DMS153 (cell line): ENCODE measurements at places on chromosomes 6 and 20.
A peak's percentile ranks its signal among the peaks of the same experiment; 100 is the strongest.

GRCh38 chr20:59692139-59692538, 87.8 kb downstream of the PHACTR3 start:
- DNase-seq = no peak

GRCh38 chr20:22515264-22515663, 69.1 kb downstream of the FOXA2 start:
- no peak for DNase-seq

DNA sequence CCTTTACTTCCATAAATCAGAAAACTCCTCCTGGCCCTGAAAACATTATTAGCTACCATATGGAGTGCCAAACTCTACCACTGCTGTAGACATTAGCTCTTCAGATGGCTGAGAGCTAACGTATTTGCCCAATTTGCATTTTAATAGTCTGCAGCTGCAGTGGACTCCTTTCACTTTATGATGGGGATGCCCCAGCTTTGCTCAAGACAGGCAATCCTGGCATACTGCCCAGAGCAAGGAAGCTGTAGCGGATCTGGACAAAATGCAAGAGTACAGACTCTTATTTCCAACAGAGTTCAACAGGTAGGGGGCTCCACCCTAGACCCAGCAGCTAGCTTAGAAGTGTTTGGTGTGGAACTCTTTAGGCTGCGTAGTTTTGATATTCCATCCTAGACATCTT, 246.7 kb downstream of the FOXC1 start:
- DNase-seq = peak; percentile 82

DNA sequence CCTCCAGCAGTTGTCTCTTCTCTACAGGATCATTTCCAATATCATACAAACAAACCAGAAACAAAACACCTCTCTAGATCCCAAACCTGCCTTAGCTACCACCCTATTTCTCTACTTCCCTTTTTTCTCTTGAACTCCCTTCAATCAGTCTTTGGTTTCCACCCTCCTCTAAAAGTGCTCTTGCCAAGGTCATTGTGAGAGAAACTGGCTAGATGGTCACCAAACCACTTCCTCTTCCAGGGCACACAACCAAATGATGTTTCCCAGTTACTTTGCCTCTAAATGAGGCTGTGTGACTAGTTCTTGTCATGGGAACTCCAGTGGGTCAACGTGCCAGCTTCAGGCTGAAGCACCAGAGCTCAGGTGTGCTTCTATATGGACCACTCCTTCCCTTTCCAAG, 85.8 kb upstream of the ARMC2 start:
- no peak for DNase-seq

GRCh38 chr6:42091718-42092023, 41.3 kb downstream of the TAF8 start:
- no peak for DNase-seq

GRCh38 chr20:63746751-63747315, 7.3 kb downstream of the SLC2A4RG start:
- no peak for DNase-seq

- DNase-seq = no peak
Measured at GRCh38 chr6:170262489-170263088, 28.3 kb downstream of the DLL1 start.

DNA sequence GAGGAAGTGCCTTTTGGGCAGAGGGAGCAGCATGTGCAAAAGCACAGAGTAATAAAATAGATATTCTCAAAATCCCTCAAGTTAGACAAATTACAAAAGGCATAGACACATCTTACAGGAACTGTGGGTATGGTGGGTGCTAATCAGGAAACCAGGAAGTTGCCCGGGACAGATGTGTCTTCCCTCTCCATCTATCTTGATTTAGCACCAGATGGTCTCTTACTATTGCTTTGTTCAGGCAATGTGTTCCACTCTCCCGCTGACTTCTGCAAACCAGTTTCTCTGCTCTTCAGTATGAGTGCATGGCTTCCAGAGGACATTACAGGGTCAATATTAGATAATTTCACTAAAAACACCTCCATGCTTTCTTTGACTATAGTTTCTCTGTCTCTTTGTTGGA, 13.2 kb downstream of the CITED2 start:
- DNase-seq = no peak

GRCh38 chr6:35243386-35243958, 16.1 kb upstream of the ZNF76 start:
- no peak for DNase-seq

DNA sequence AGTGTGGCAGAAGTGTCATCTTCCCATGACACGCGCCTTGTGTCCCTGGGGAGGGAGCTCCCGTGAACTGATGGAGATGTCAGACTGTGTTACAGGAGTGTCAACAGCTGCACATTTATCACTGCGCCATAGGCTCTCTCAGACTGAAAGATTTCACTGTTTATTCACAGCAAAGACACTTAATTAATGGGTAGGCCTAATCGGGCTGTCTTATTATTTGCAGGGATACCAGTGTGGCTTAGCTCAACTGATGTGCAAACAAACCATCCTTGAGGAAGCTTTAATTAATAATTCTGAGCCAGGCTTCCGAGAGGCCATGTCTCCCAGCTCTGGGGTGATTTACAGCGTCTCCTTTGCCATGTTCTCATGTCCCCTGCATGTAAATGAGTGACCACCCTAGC, 771.0 kb downstream of the QKI start:
- peak; percentile 30 for DNase-seq

DNA sequence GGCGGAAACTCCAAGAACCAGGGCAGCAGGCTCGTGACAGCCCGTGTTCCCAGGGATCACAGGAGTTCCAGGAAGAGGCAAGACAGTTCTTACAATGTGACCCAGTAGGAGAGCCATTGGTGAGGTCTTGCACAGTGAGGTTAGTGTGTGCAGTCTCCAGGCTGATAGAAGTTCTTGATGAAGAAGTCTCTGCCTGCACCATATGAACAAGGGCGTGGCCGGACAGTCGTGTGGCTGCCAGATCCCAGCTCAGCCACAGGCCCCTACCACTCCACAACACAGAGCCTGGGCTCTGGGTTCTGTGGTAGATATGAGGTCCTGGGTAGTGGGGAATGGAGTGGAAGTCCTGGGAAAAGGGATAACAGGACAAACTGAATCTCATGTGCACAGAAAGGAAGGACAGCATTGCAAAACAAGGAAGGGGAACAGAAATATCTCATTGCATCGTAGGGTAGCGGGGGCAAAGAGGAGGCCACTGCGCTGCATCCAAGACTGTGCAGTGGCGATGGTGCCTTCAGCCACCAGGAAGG, 65.2 kb downstream of the STX11 start:
- DNase-seq = no peak

- DNase-seq = peak; percentile 50
Measured at GRCh38 chr6:158072083-158072721, 90.5 kb downstream of the SYNJ2 start.

DNA sequence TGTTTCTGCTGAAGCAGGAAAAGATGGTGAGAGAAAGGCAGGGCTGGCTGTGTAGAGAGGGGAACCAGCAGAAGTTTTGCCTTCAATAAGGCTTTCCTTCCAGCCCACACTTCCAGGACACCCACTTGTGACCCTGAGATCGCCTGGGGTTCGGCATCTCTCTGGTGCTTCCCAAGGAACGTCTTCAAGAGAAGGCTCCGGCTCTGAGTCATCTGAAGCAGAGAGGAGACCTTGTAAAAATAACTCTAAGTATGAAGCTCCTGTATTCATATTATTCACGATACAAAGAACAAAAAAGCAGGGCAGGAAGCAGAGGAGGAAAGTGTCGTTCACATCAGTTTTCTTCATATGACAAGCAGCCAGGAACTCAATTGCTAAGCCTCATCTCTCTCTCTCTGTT, 95.4 kb upstream of the MRPS10 start:
- no peak for DNase-seq

GRCh38 chr6:36177166-36177565, 19.4 kb upstream of the BRPF3 start:
- no peak for DNase-seq

GRCh38 chr6:91135406-91136103, 548.7 kb upstream of the MAP3K7 start:
- DNase-seq = no peak

GRCh38 chr6:39209911-39210310, 19.4 kb downstream of the KCNK5 start:
- DNase-seq = no peak

- no peak for DNase-seq
Measured at GRCh38 chr20:11143481-11143880, 469.7 kb upstream of the JAG1 start.

DNA sequence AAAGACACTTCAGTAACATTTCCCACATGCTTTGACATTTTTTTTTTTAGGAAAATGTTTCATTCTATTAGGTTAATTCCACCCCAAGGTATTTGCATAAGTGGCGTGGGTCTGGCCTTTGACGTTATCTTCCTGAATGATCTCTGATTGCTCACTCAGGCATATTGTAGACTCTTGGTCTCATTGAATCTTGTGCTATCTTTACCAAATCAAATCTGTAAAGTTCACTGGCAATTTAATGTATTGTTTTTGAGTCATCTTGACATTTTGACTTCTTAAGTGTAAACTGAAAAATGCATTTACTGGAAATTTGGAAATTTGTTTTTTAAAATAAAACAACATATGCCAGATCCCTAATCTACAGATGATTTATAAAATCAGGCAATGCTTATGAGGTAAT, 16.0 kb upstream of the VIP start:
- no peak for DNase-seq
